ENCODE measurements at places on chromosomes 4 and X. TPM values are rescaled to one million over a fixed set of nuclear protein-coding genes. Genes with fewer than 3 reads are reported as not detected.

The SLC10A4 gene
- 0.06 TPM for total RNA-seq

DNA sequence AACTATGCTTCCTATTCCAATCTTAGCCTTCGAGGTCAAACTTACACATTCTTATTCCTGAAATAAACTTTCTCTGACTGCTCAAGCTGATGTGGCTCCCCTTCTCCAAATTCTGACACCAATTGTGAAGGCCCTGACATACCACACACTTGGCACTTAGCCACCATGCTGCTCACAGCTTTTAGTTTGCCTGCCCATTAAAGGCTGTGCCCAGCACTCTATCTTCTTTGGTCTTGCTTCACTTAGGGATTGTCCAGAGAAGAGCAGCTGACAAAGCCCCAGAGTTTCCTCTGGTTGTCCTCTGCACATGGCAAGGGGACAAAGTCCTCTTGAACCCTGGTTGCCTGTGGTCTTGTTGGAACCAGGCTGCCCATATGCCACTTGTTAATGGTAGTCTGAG lies 126.1 kb downstream of the ARHGEF9 start:
- no peak for DNase-seq

The KIF4A gene
- total RNA-seq, result 37.5 TPM

GRCh38 chr4:67891645-67892044 lies 7.8 kb upstream of the TMPRSS11D start:
- no peak for DNase-seq

The AR gene
- 7.6 TPM for total RNA-seq

DNA sequence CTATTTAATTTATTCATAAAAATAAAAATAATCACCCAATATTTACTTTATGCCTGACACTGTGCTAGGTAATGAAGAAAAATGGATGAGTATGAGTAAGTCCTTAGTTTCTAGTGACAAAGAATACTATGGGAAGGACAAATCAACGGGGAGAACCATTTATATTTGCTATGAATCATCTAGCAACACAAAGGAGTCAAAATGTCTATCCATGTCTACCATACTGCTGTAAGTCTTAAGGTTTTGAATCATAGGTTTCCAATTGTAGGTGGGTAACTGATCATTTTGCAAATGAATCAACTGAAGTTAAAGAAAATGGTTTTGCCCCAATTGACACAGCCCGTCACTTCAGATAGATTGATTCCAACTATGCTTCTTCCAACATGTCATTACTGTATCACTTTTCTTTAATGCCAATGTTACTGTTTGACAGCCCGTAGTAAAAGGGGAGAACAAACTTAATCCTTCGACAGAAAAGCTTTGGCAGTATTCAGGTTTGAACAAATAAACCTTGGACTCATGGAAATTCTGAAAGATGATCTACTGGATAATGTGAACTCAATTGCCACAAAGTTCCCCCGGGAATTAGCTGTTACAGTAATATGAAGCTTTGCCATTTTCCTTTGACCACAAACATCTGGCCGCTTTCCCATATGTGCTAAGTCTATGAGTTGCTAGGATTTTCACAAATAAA lies 3.2 kb downstream of the TDO2 start:
- DNase-seq, result peak; percentile 92

DNA sequence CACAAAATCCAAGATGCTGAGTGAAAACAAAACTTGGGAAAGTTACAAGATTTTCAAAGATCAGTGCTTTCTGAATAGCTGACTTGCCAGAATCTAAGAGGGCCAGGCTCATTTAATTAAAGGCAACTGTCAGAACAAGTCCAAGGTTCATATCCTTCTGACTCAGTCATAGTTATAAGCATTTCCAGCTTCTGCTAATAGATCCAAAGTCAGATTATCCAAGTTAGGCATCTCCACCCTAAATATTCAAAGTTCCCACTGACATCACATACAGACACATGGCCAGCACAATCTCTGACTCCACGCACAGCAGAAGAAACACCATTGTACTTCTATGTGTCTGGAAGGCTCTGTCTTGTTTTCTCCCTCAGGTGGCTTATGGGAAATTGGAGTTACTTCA lies 41.8 kb downstream of the GASK1B start:
- no peak for DNase-seq

- no peak for DNase-seq
Measured at GRCh38 chrX:39773923-39774773, 323.6 kb downstream of the BCOR start.

The MAGIX gene
- 2.3 TPM for total RNA-seq

GRCh38 chr4:75099321-75099720 lies 166.4 kb downstream of the PARM1 start:
- no peak for DNase-seq

The REPS2 gene
- 0.53 TPM for total RNA-seq

The HERC3 gene
- 11.0 TPM for total RNA-seq

The NWD2 gene
- not detected for total RNA-seq

DNA sequence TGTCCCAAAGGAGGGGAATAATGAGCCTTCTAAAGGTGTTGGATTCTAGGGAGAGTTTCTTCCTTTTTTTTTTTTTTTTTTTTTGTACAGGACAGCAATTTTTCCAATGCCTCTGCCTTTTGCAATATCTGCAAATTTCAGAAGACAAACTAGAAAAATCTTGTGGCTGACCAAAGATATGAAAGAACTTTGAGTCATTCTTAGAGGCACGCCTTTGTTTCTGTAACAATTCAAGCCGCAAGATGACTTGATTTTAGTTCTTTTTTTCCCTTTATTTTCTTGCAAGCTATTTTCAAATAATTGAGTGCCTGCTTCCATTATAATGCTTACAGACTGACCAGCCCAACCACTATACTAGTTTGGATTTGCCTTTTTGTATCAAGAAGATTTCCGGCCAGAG lies 47.6 kb upstream of the UXT start:
- no peak for DNase-seq

The RWDD4 gene
- total RNA-seq, result 32.3 TPM

DNA sequence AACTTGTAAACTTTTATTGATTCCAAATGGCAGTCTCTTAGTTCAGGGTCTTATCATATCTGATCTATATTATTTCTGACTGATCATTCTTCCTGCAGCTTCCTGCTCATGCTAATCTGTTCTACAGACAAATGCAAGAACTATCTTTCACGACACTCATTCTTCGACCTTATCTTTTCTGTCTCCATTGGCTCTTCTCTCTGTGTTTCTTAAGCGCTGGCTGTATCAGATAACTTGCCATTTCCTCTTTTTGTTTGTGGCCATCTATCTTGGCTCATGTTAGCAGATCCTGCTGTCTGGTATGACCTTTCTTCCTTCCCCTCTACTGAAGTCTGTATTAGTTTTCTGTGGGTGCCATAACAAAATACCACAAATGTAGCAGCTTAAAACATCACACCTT lies 230.5 kb upstream of the PUDP start:
- DNase-seq, result no peak

The COX7B2 gene
- total RNA-seq, result not detected

- no peak for DNase-seq
Measured at GRCh38 chr4:112702892-112703291, 65.9 kb downstream of the LARP7 start.

- no peak for DNase-seq
Measured at GRCh38 chr4:180197471-180197870, 2045.7 kb upstream of the TENM3 start.

GRCh38 chr4:37757761-37758160 lies 68.7 kb upstream of the PGM2 start:
- no peak for DNase-seq

The SLC16A2 gene
- total RNA-seq, result 4.9 TPM

GRCh38 chr4:52641854-52642563 lies 17.1 kb downstream of the USP46 start:
- no peak for DNase-seq

The ARR3 gene
- total RNA-seq, result not detected

DNA sequence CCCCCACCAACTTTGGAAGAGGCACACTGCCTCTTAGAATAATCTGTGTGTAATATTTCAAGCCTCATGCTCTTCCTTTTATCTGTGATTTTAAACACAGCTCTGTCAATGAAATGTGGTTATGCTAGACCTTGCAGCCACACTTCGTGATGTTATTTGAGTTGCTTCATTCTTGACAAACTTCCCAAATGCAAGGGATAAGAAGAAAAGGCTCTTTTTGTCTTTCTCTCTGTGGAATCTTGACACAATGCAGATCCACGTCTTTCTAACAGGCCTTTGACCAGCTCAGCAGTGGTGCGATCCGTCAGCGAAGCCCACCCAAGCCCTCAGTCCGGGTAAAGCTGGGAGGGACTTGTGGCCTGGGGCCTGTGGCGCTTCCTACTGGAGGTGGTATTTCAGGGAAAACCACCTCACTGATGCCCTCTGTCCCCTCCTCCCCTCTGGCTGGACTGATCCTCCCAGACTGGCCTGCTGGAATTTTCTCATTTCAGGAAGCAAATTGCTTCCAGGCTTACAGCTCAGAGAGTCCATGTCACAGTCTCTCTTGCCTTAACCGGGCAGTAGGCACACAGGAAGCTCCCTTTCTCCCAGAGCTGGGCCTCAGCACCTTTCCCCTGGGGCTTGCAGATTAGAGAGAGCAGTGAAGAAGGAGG lies 19.5 kb upstream of the CCKAR start:
- no peak for DNase-seq

GRCh38 chr4:158250321-158250720 lies 40.0 kb downstream of the TMEM144 start:
- DNase-seq, result no peak

DNA sequence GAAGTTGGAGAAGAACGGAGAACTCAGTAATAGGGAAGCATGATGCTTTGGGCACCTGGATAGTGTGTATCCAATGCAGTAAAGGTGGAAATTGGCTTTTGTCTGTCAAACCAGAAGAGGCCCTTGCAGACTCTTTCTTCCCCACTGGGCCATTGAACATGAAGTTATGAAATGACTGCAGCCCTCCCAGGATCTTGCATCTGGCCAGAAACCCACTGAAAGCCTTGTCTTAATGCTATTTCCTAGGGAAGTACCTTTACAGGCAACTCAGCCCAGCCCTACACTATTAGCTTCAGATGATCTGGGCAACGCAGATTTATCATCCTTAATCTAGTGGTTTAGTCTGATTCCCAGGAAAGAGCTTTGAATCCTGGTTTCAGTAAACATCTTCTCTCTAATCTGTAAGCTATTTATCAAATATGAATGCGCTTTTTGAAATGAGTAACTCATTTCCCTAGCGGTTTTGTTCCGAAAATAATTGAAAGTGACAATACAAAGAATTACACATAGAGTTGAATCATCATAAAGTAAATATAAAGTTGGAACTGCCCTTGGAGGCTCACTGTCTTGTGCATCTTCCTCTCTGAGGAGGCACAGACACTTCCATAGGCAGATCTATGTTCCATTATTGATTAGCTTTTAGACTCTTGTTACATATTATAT lies 464.1 kb downstream of the IDS start:
- no peak for DNase-seq

DNA sequence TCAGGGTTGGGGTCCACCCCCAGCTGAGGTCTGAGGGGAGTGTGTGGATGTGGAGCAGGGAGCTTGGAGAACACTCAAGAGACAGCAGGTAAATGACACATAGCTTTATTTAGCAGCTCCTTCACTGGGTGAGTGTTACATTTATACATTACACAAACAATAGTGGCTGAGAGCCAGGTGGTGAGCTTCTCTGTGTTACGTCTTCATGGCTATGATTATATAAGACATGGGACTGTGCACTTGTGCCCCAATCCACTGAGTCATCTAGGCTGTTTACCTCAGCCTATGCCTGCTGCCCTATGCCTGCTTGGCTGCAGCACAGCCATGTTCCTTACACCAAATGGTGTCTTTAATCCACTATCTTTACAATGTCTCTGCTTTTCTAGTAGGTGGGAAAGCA lies 459.6 kb downstream of the AFF2 start:
- peak; percentile 1 for DNase-seq

The CSN2 gene
- total RNA-seq, result not detected

The GLRA3 gene
- total RNA-seq, result not detected

GRCh38 chr4:168880811-168881595 lies 129.1 kb downstream of the CBR4 start:
- no peak for DNase-seq

DNA sequence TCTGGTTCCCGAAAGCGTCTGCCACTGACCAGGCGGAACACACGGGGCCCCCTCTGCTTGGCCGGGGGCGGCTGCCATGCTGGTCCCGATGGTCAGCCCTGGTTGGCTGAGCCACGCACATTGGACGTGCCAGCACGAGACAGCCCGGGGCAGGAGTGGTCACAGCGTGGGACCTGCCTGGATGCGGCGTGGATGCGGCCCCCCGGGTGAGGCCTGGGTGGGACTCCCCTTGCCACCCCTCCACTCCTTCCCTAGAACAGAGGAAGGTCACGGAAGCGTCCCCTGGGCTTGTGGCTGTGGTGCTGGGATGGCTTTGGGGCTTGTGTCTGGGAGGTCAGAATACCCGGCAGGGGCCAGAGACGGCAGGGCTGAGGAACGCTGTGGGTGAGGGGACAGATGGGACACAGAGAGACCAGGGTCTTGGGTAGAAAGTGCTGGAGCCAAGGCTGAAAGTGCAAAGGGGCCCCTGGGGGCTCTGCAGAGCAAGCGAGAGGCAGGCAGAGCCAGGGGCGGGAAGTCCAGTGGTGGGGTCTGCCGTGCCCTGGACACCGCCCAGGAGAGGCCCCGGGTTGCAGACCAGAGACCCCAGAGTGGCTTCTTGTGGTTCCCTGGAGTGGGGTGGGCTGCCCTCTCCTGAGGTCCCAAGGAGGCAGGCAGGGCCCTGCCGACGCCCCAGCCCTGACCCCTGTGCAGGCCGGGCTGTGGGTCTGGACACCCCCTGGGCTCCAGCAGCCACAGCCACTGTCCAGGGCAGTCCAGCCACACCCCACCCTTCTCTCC lies 8.6 kb upstream of the CPLX1 start:
- no peak for DNase-seq

- no peak for DNase-seq
Measured at GRCh38 chr4:113292371-113293042, 243.1 kb downstream of the ANK2 start.

The TRPC5OS gene
- 0.33 TPM for total RNA-seq

The IL15 gene
- 16.0 TPM for total RNA-seq

GRCh38 chr4:80111276-80111675 lies 38.2 kb upstream of the ANTXR2 start:
- DNase-seq, result no peak

The FRMD7 gene
- not detected for total RNA-seq

GRCh38 chrX:153521034-153521433 lies 3.6 kb downstream of the ATP2B3 start:
- DNase-seq, result no peak

GRCh38 chr4:116088771-116089170 lies 975.4 kb upstream of the NDST4 start:
- no peak for DNase-seq

The PABPC1L2B gene
- not detected for total RNA-seq

DNA sequence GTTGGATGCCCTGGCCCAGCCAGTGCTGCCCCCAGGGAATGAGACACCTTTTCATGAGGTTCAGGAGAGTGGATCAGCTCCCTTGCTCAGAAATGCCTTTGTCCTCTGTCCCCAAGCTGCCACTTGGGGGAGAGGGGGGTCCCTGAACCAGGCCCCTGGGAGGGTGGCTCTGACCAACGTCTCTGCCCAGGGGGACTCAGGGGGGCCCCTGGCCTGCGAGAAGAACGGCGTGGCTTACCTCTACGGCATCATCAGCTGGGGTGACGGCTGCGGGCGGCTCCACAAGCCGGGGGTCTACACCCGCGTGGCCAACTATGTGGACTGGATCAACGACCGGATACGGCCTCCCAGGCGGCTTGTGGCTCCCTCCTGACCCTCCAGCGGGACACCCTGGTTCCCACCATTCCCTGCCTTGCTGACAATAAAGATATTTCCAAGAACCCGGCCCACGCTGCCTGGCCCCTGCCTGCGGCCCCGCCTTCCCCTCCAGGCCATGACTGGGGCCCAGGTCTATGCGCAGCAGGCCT lies 7.3 kb downstream of the HGFAC start:
- no peak for DNase-seq

GRCh38 chr4:62512271-62512670 lies 1312.1 kb downstream of the ADGRL3 start:
- DNase-seq, result no peak

GRCh38 chr4:131974730-131975129 lies 1174.4 kb upstream of the PCDH10 start:
- no peak for DNase-seq

All from H4 (cell line).